ENCODE measurements at places on chromosomes 11 and 22.

DNA sequence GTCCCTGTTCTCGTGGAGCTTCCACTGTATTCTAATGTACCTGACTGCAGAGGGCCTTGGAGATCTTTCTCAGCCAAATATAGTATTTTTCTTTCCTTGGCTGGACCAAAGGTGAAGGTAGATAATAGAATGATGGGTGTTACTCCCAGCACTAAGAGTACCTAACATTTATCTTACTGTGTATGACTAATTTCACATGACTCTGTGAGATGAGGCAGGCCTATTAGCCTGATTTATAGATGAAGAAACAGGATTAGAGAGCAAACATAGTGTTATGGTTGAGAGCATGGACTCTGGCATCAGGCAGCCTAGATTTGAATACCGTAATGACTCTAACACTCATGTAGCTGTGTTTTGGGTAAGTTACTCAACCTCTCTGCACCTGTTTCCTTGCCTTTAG is 2.7 kb downstream of the ACO2 start:
- DNase-seq = no peak

GRCh38 chr11:3685923-3686322 is 14.7 kb upstream of the CHRNA10 start:
- DNase-seq = no peak

GRCh38 chr22:48943567-48944432 is 883.9 kb downstream of the BRD1 start:
- no peak for DNase-seq

DNA sequence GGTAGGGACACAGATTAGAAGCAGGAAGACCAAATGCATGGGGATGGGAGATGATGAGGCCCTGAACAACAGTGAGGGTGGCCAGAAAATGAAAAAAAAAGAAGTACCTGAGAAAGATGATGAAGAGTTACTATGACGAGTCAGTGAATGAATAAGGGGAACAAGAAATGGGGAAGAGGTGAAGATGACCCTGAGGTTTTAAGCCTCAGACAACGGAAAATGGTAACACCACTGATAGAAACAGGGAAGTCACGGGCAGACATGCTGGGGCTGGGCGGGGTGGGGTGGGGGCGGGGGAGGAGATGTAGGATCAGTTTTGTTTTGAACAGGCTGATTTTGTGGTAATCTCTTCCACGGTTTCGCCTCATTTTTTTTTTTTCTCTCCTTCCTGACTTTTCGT is 205.1 kb upstream of the CADM1 start:
- no peak for DNase-seq

Measured in GM19239 (cell line).